Uterus (tissue), 4 donors: ENCODE measurements at places on chromosomes 12 and 14. TPM values are rescaled to one million over a fixed set of nuclear protein-coding genes. Genes with fewer than 3 reads are reported as not detected.
A peak's percentile ranks its signal among the peaks of the same experiment; 100 is the strongest.

CD27 gene
- total RNA-seq, result 0.35 TPM

RNF31 gene
- total RNA-seq, result 17.7 TPM

CDC42BPB gene
- 138 TPM for total RNA-seq

FBRSL1 gene
- 2.9 TPM for total RNA-seq

DNA sequence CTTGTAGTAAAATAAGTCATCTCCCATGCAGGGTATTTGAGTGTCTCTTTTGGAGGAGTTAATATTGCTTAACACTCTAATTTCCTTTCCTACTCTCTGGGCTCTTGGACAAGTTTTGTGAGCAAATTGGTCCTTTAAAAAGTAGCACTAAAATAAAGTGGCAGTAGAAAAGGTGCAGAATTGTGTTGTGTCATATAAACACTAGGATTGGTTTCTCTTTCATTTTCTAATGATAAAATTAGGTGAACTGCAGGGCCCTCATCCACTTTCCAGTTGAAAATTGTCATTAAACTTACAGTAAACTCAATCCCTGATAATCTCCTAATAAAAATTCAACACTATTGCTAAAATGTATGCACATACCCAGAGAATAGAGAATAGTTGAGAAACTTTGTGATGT is 42.6 kb upstream of the REP15 start:
- H3K27ac ChIP-seq, result no peak overlapping the region
- no peak for DNase-seq
- no peaks in the 10 kb centered on the region for H3K36me3 ChIP-seq
- H3K4me1 ChIP-seq, result no peaks in the 10 kb centered on the region
- no peaks in the 10 kb centered on the region for H3K27me3 ChIP-seq

DNA sequence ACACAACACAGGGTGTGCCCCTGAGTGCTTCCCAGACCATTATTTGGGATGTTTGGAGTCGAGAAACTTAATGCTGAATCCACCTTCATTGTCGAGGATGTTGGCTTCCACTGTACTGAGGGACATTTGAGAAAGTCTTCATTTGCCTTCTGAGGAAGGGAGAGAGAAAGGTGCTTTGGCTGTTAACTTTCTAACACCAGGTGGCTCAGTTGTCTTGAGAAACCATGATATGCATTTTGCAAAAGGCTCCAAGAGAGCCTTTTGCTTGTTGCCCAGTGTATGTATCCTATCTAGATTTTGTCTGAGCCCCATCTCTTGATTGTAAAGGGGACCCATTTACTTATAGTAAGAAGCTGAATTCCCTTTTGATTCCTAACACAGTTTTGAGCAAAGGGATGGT is 28.6 kb upstream of the NRXN3 start:
- H3K27me3 ChIP-seq, result no peaks in the 10 kb centered on the region
- no peak for DNase-seq
- H3K4me1 ChIP-seq, result no peaks in the 10 kb centered on the region

GRCh38 chr14:32417956-32418552 is 89.0 kb downstream of the AKAP6 start:
- no peak overlapping the region for H3K4me3 ChIP-seq
- no peaks in the 10 kb centered on the region for H3K36me3 ChIP-seq
- DNase-seq, result no peak

DNA sequence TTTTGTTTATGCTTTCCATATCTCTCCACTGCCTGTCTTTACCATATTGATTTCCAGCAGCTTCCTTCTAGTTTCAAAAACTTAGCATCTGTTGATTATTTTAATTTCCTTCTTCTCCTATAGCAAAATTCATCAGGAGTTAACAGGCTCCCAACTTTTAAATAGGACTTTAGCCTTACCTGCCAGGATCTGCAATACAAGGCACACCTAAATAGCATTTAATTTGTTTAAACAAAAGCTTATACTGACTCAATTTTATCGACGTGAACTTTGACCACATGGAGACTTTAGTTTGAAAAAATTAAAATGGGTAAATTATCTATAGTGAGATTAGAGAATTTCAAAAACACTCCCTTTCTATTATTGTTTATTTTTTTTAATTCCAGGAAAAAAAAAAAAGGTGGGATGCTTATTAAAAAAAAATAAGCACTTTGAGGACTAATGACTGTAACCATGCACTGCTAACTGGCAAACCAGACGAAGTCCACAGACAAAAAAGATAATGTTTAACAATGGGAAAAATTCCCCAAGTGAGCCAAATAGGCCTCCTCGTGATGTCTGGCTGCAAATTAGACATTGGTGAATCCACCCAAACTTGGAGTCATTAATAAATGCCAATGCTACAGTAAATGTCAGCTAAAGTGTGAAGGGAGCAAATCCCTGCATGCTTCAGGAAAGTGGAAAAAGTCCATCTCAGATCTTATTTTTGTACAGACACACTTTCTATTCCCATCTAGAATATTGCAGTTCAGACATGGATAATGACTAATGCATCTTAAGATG is 40.7 kb downstream of the RMST start:
- no peak overlapping the region for H3K4me3 ChIP-seq
- no peaks in the 10 kb centered on the region for H3K27me3 ChIP-seq
- H3K27ac ChIP-seq, result no peak overlapping the region
- H3K4me1 ChIP-seq, result no peaks in the 10 kb centered on the region
- no peak for DNase-seq

GRCh38 chr12:100564090-100564489 is 9.4 kb upstream of the GAS2L3 start:
- H3K27ac ChIP-seq, result no peak overlapping the region
- H3K4me3 ChIP-seq, result no peak overlapping the region
- H3K4me1 ChIP-seq, result no peaks in the 10 kb centered on the region
- DNase-seq, result no peak
- H3K27me3 ChIP-seq, result no peaks in the 10 kb centered on the region

DNA sequence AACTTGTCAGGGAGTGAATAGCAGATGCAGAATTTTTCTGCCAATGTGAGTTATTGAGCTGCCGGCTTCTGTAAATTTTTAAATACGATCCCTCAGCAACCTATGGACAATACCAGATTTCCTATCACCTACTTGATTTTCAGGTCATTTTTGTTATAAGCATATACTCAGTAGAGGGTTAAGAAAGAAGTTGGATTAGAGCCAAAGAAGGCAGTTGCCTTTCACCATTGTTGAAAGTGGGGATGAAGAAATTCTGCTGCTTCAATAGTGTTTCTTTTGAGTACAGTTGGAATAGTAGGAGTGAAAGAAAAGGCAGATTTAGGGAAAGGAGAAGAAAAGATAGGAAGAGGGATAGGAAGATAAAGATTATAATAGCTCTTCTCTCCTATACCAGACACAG is 197.1 kb downstream of the ATP23 start:
- no peak overlapping the region for H3K27ac ChIP-seq
- no peaks in the 10 kb centered on the region for H3K27me3 ChIP-seq
- H3K4me1 ChIP-seq, result no peaks in the 10 kb centered on the region

GRCh38 chr12:110640275-110641025 is 26.5 kb downstream of the TCTN1 start:
- H3K27me3 ChIP-seq, result no peaks in the 10 kb centered on the region
- H3K36me3 ChIP-seq, result no peaks in the 10 kb centered on the region
- H3K4me3 ChIP-seq, result no peak overlapping the region
- no peak for DNase-seq
- H3K27ac ChIP-seq, result peak overlapping the region; percentile 55
- H3K4me1 ChIP-seq, result no peaks in the 10 kb centered on the region

GRCh38 chr14:99757331-99758070 is 35.7 kb upstream of the EML1 start:
- H3K27me3 ChIP-seq, result no peaks in the 10 kb centered on the region
- H3K36me3 ChIP-seq, result no peaks in the 10 kb centered on the region
- DNase-seq, result peak; percentile 15
- H3K4me3 ChIP-seq, result no peak overlapping the region

DDN gene
- total RNA-seq, result 0.18 TPM

CCT2 gene
- total RNA-seq, result 132 TPM

GRCh38 chr14:104486222-104486923 is 93.2 kb upstream of the C14orf180 start:
- DNase-seq, result no peak
- no peaks in the 10 kb centered on the region for H3K36me3 ChIP-seq
- H3K4me1 ChIP-seq, result no peaks in the 10 kb centered on the region
- no peaks in the 10 kb centered on the region for H3K27me3 ChIP-seq

- H3K4me3 ChIP-seq, result no peak overlapping the region
- peak; percentile 75 for DNase-seq
- no peaks in the 10 kb centered on the region for H3K36me3 ChIP-seq
- H3K27ac ChIP-seq, result peak overlapping the region; percentile 85
These were observed 13.8 kb downstream of the PRPF40B start for GRCh38 chr12:49636979-49637755.

DNA sequence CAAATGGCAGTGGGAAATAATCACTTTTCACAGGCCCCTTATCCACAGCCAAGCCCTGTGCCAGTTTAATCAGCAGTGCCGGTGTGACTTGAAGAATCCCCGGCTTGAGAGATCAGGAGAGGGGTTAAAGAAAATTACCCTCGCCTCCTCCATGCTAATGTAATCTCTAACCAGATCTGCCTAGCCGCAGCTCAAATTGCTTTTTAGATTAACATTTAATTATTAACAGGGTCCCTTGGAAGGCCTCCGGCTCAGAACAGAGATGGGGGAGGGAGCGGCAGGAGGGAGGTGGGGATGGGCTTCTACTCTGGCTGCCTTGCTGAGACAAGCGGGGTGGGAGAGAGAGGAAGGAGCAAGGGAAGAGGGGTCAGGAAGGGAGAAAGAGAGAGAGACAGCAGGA is 24.0 kb downstream of the FAM222A start:
- no peak overlapping the region for H3K4me3 ChIP-seq
- H3K27me3 ChIP-seq, result no peaks in the 10 kb centered on the region
- no peaks in the 10 kb centered on the region for H3K4me1 ChIP-seq
- DNase-seq, result no peak
- H3K36me3 ChIP-seq, result no peaks in the 10 kb centered on the region

DNA sequence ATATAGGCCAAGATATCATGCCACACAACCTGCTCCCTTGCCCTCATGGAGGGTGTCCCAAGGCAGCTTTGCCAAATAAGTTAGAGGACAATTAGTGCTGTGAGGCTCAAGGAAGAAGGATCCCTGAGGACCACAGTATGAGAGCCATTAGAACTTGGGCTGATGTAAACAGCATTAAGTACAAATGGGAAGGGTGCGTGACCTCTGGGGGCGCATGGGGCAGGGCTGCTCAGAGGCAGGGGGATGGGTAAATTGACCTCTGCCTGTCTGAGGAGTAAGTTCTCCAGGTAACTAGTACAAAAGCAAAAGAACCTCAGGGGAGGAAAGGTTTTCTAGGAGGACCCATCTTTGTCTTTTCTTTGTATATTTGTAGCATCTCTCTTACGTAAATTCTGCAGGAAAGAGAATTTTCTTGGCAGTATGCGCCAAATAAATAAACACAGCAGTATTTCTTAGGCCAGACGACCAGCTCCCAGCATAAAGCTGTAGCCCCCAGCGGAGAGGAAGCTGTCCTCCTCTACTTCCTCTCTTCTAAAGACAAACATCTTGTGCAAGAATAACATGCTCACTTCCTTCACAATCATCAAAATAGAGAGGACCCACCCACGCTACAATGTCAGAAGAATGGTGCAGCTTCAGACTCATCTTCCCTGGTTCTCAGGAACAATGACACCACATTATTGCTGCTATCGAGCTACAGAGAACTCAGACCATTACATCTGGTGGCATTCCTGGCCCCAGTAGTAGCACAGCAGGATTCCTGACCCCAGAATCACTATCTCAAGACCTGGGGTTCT is 16.4 kb upstream of the VWF start:
- H3K36me3 ChIP-seq, result no peaks in the 10 kb centered on the region
- H3K4me3 ChIP-seq, result no peak overlapping the region
- no peaks in the 10 kb centered on the region for H3K4me1 ChIP-seq

SLC17A8 gene
- total RNA-seq, result 1.1 TPM

NANOG gene
- not detected for total RNA-seq

- no peak for DNase-seq
- H3K27ac ChIP-seq, result no peak overlapping the region
These were observed 79.2 kb downstream of the PTCSC3 start for GRCh38 chr14:36097356-36097755.

DNA sequence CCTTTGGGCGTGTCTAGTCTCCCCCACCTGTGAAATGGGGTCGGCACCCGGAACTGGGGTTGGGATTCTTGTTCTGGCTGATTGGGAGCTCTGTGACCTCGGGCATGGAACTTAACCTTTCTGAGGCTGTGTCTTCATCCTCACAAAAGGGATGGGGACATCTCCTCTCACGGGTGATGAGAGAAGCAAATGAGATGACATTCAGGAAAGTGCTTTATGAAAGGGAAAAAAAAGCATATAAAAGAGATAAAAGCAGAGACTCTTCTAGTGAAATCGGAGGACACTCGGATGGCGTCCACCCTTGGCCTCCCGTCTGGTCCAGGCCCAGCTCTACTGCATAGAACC is 98.9 kb downstream of the LRRC74A start:
- H3K4me1 ChIP-seq, result no peaks in the 10 kb centered on the region
- no peak for DNase-seq
- no peak overlapping the region for H3K27ac ChIP-seq

DNA sequence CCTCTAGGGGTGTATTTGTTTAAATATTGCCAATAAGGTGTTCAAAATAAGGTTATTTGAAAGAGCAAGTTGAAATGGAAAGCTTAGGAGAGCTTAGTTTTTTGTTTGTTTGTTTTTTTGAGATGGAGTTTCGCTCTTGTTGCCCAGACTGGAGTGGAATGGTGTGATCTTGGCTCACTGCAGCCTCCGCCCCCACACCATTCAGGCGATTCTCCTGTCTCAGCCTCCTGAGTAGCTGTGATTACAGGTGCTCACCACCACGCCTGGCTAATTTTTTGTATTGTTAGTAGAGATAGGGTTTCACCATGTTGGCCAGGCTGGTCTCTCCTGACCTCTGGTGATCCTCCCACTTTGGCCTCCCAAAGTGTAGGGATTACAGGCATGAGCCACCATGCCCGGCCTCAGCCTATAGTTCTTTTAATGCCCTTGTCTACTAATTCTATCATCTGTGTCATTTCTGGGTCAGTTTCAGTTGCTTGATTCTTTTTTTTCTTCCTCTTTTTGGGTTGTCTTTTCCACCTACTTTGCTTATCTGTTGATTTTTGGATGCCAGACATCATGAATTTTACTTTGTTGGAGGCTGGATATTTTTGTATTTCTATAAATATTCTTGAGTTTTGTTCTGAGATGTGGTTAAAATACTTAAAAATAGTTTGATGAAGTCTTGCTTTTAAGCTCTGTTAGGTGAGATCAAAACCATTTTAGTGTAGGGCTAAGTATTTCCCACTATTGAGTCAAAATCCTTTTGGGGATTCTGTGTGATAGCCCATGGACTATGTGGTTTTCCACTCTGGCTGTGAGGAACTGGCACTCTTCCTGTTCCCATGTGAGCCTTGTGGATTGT is 18.7 kb downstream of the RCOR1 start:
- no peaks in the 10 kb centered on the region for H3K36me3 ChIP-seq
- no peak overlapping the region for H3K27ac ChIP-seq
- H3K4me3 ChIP-seq, result no peak overlapping the region
- H3K4me1 ChIP-seq, result no peaks in the 10 kb centered on the region

CRACR2A gene
- 33.6 TPM for total RNA-seq

HCAR1 gene
- not detected for total RNA-seq

- no peaks in the 10 kb centered on the region for H3K36me3 ChIP-seq
- H3K27ac ChIP-seq, result no peak overlapping the region
- H3K4me1 ChIP-seq, result no peaks in the 10 kb centered on the region
- H3K27me3 ChIP-seq, result no peaks in the 10 kb centered on the region
- DNase-seq, result no peak
These were observed 86.5 kb downstream of the ATP2B1 start for GRCh38 chr12:89622115-89622514.

SARNP gene
- total RNA-seq, result 60.8 TPM

TMEM132D gene
- 0.35 TPM for total RNA-seq
